Choroid plexus epithelial cell (primary cell): ENCODE measurements at places on chromosomes 5 and 9.
A peak's percentile ranks its signal among the peaks of the same experiment; 100 is the strongest.

DNA sequence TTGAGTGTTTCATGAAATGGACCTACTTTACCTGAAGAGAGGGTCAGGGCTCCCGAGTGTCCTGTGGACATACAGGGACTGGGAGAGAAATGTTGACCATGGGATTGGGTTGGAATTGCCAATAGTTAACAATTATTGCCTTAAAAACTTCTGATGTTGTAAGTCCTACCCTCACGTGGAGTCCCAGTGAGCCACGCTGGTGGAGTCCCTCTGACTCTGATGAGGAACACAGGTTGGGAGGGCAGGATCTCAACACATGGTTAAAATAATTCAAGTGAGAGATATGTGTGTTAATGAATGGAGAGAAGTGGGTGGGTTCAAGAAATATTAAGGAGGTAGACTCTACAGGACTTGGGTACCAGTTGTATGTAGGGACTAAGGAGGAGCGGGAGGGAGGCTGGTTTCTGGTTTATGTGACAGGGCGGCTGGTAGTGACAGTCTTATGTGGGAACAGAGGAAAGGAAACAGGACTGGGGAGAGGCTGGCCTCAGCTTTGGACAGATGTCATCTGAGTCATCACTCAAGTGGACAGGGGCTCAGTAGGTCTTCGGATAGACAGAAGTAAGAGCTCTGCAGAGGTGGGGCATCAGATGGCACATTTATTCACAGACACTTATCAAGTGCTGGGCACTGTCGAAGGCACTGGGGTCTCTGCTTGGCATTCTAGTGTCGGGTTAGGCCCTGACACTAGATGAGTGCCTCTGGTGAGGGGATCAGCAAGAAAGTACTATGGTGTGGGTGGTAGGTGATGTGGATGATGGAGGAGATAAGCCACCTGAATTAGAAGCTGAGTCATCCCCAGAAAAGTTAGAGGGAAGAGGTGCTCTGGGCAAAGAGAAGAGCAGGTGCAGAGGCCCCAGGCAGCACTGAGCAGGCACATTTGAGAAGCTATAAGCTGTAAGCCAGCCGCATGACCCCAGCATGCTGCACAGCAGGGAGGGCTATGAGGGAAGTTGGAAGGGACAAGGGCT lies 27.2 kb downstream of the MAML1 start:
- no peak for DNase-seq

GRCh38 chr5:43680286-43680685 lies 77.3 kb downstream of the NNT start:
- DNase-seq = no peak

DNA sequence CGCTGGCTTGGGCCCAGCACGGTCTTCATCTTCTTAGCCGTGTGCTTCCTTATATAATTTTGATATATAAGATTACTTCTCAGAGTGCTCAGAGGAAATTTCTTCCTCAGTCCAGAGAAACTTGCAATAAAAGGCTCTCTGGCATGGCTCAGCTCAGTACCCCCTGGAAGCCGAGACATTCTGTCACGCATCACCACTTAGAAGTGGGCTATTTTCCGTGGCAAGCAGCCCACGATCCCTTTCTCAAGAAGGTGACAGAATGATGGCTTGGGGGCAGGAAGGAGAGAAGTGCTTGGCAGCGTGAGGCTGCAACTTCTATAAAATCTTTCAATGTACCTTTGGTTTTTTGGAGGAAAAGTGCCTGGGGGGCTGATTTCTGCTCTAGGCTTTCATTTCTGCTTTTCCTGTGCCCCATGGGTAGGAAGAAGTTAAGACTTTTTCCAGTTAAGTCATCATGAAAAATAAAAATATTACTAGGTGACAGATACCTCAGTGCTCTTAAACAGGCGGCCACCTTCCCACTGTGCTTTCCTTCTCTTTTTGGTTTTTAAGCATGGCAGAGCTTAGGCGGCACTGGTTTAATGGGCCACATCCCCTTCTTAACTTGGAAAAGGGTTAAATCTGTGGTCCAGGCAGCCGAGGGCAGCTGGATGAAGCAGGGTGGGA lies 104.6 kb downstream of the MVB12B start:
- DNase-seq = no peak

GRCh38 chr5:27568811-27569210 lies 530.4 kb upstream of the CDH9 start:
- DNase-seq = peak; percentile 10

GRCh38 chr9:100525563-100525962 lies 52.3 kb upstream of the CAVIN4 start:
- no peak for DNase-seq

- no peak for DNase-seq
Observed at GRCh38 chr5:112729630-112730029, 8.1 kb upstream of the APC start.

GRCh38 chr9:97769208-97769607 lies 72.1 kb upstream of the XPA start:
- no peak for DNase-seq

DNA sequence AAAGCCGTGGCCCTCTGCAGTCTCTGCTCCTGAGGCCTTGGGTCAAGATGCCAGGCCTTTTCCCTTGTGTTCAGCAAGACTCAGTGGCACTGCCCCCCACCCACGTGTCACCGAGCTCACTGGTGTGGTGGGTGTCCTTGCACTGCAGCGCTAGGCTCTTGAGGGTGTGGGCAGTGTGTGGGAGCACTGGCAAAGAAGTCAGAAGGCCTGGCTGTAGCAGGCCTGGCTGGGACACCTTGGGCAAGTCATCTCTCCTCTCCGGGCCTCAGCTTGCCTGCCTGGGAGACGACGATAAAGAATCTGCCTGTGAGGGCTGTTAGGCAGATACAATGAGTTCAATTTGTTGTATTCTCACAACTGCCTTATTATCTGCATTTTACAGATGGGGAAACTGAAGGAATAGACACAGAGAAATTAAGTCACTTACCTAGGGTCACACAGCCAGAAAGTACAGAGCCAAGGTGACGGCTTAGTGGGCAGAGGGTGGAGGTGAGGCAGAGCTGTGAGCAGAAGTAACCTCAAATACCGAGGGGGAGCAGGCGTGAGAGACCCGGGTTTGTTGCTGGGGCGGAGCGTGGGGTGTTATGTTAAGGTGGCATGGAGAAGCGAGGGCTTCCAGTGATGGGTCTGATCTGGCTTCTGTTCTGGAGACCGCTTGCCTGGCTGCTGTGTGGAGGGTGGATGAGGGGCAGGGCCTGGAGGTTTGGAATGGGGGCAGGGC lies 1.4 kb downstream of the TSPAN17 start:
- DNase-seq = no peak

GRCh38 chr5:80884086-80884813 lies 75.9 kb upstream of the RASGRF2 start:
- DNase-seq = no peak

DNA sequence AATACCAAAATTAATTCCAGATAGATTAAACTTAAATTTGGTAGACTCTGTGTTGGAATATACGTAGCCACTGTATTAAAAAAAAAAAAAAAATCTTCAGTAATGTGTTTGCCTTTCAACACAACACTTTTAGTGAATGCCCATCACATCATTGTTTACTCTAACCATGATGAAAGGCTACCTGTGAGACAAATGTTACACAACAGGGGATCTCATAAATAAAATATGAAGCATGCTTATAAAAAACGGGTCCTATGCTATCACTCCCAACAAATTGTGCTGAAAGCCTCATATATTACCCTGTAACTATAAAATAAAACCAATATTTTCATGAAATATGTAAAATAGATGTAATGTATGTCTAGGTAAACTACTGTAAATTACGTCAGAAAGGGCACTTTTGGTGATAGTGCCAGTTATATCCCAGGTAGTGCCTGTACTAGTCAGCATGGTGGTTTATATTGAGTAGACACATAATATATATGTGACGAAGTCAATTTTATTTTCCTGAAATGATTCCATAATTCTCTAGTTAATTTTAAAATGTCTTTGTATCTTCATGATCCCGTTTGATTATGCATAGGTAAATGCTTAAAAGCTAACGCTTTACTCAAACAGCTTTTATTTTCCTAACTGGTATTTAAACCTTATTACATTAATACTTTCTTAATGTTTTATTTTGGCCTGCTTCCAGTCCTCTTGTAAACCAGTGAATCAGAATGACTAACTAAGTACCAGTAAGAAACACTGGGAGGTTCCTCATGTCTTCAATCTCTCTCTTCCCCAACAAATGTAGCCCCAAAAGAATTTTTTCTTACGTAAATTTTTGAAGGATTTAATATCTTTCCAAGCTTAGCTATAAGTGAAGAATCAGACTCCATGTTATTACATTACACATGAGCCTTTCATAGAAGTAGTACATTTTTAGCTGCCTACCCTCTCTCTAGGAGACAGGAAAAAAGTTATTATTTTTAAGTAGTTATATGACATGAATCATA lies 420.3 kb downstream of the GABRG2 start:
- DNase-seq = no peak

DNA sequence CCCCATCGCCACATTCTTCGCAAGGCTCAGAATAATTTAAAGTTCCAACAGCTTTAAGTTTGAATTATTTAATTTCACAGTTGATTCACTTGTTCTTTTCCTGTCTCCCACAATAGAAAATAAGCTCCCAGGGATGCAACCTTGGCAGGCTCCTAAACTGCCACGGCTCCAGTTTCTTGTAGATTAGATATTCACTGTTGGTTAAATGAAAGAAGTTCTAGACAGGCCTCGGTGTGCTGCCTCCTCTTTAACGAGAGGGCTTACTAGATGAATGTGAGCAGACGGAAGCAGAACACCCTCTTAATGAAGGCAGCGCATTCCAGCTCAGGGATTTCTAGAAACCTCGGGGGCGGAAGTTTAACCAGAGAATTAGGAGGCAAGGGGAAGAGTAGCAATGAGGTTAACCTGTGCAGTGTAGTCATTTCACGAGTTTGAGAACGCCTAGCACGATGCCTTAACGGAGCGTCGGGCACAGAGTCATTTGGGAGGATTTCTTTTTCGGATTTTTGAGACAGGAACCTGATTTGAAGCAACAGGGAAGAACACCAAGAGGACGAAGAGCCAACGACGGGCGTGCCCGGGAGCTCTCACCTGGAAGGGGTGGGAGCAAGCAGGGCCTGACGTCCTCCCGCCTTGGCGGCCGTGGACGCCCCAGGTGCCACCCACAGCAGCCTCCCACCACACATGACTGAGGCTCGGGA lies 637 bp upstream of the SMC5 start:
- DNase-seq = peak; percentile 62

GRCh38 chr5:175712681-175713085 lies 54.8 kb downstream of the HRH2 start:
- no peak for DNase-seq

- DNase-seq = no peak
Observed at GRCh38 chr9:98549401-98549800, 159.3 kb downstream of the GABBR2 start.

DNA sequence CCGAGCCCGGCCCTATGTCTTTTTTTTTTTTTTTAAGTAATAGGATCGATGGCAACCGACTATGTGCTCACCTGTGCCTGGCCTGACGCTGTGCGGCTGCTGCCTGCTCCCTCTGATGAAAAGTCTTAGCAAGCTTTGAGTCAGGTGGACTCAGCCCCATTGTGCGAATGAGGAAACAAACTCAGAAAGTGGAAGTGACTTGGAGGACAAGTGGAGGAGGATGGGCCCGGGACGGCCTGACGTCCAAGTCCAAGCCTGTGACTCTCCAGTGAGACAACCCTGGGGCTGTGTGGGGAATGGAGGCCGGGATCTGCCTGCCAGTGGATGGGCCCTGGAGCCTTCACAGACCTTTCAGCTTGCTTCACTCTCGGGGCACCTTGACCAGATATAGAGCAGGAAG lies 57.9 kb downstream of the EXD3 start:
- DNase-seq = no peak

DNA sequence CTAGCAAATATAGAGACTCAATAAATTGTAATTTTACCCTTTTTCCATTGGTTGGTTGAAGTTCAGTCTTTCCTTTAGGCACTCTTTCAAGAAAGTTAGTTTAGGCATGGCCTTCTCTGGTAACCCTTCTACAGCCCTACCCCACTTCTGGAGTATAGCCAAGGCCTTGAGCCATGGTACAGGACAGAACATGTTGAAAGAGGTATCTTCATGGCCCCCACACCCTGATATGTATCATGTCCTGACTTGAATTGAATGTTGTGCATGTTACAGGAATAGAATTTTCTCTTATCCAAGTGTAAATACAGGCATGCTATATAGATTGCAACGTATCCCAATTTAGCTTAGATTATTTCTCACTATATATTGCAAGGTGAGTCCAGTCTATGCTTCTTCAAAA lies 175.6 kb downstream of the CD180 start:
- DNase-seq = no peak

DNA sequence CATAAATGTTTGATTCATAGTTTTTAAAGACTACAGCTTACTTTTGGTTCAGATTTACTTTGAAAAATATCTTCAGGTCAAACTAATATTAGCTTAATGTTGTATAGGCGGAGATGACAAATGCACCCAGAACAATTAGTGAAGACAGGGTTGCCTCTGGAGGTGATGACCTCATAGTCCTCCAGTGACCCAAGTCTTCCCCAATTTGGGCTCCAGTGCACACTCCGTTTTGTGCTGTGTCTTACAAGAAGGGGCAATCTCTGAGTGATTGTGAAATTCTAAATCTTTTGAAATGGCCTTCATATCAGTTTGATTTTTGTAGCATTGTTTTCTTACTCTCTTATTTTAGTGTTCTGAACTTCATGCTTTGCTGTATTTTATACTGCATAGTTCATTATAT lies 57.6 kb downstream of the DENND4C start:
- no peak for DNase-seq

GRCh38 chr9:131585375-131585774 lies 40.1 kb downstream of the PRRT1B start:
- peak; percentile 42 for DNase-seq

- DNase-seq = no peak
Observed at GRCh38 chr9:35490155-35490909, 421 bp downstream of the RUSC2 start.

- DNase-seq = no peak
Observed at GRCh38 chr5:171599411-171599810, 180.0 kb downstream of the FGF18 start.

- no peak for DNase-seq
Observed at GRCh38 chr5:143230676-143230996, 172.8 kb downstream of the NR3C1 start.

GRCh38 chr5:122774519-122774860 lies 390 bp upstream of the SNX2 start:
- DNase-seq = no peak

GRCh38 chr9:120315154-120315553 lies 264.8 kb downstream of the CDK5RAP2 start:
- DNase-seq = no peak

DNA sequence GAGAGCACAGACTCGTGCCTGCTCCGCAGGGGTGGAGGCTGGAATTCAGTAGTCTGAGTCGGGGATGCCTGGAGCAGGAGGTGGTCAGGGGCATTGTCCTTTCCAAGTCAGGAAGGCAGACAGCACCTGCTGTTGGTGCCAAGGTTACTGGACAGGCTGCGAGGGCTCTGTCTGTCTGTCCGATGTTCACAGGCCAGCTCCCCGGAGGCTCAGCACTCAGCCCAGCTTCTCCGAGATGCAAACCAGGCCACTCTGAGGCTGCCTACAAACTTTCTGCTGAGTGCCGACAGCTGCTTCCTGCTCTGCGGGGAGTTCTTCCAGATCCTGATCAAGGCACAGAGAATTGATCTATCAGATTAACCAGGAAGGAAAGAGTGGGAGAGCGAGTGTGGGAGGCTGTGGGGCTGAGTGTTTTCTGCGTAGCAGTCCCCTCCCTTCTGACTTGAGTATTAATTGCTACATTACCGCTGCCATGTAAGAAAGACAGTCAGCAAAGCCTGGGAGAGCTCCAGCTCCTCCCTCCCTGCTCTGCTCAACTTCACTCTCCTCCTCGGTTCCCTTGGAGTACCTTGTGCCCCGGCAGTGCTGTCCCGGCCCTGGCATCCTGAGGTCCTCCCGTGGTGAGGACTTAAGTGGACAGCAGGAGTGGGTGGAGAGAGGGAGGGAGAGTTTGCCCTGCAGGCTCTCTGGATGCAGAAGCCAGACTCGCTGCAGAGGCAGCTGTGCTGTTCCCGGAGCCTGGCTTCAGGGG lies 36.0 kb downstream of the KCNMB1 start:
- DNase-seq = peak; percentile 15
